GM20000 (cell line): ENCODE measurements at places on chromosomes 6 and 20.
A peak's percentile ranks its signal among the peaks of the same experiment; 100 is the strongest.

DNA sequence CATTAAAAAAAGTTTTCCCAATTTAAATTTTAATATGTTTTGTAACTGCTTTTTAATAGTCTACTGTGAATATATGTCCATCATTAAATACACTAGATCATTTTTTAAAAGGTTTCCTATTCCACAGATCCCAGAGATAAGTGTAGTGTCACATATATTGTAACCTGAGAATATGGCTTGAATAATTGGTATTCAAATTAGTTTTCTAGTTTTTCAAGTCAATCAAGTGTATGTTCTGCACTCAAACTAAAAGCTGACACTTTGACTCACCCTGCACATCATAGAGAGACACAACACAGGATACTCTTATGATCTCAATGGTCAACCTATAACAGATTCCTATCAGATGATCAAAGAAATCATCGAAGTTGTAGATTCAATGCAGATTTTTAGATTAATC, 49.1 kb downstream of the ZHX3 start:
- no peak for DNase-seq

GRCh38 chr6:111861431-111861885, 11.8 kb downstream of the FYN start:
- no peak for DNase-seq

DNA sequence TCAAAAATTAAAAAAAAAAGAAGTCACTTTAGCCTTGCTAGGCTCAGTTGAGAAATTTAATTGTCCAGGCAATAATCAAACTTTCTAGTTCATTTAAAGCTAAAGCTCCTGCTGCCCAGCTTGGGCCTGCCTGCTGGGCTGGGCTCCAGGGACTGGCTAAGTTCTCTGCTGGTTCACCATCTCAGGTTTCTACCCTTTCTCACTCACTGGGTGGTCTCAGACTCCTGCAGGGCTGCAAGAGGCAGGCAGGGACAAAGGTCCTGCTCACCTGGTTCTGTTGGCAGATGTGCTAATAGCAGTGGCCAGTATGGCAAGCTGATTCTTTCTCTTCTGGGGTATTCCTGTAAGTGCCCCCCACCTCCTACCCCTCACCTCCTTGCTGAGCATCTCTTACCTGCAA, 21.2 kb upstream of the RTF2 start:
- DNase-seq = no peak

GRCh38 chr6:136103763-136104311, 146.3 kb downstream of the MTFR2 start:
- DNase-seq = no peak

- DNase-seq = no peak
Measured at GRCh38 chr6:41850861-41851260, 44.3 kb downstream of the USP49 start.

DNA sequence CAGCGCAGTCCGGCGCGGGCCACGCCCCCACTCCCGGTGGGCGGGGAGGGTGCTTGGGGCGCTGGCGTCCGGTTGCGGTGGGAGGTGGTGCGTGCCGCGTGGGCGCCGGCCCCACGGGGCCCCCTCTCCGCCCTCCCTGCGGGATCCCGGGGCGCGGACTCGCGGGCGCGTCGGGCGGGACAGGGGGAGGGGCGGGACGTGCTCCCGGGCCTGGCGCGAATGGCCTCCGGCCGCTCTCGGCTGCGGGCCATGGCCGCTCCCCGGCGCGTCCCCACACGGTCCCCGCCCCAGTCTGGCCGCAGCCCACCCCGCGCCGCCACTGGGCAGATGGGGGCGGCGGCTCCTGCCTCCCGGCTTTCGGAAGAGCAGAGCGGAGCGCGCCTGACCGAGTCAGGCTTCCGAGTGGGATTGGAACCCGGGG, 771 bp upstream of the PPP1R3G start:
- DNase-seq = peak; percentile 79

GRCh38 chr6:125207956-125208355, 54.4 kb downstream of the TPD52L1 start:
- no peak for DNase-seq

DNA sequence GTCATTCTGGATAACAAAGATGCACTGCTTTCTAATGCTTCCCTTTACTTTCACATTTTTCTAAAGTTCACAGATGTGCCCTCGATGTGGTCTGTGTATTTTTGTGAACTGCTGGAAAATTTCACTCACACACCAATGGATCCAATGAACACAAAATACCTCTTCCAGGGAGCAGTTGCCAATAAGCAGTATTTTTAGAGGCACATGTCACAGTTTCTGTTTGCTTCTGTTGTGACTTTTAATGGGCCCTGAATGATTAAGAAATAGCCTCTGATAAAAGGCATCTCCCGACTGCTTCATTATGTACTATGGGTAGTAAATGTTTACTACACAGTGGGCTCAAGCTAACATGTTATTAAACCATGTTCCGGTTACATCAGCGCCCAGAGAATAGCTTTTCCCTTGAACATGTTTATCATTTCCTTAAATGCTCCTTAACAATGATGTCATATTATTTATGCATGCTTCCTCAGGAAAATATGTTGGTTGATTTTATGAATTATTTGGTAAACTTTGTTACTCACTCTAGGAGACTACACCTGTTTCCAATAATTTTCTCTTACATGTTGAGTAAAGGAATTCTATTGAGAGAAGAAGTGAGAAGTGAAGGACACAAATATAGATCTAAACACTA, 188.0 kb downstream of the KCNQ5 start:
- DNase-seq = no peak

GRCh38 chr20:8854571-8854970, 214.3 kb upstream of the PLCB4 start:
- DNase-seq = no peak

GRCh38 chr6:19303383-19303782, 533.8 kb upstream of the ID4 start:
- no peak for DNase-seq

DNA sequence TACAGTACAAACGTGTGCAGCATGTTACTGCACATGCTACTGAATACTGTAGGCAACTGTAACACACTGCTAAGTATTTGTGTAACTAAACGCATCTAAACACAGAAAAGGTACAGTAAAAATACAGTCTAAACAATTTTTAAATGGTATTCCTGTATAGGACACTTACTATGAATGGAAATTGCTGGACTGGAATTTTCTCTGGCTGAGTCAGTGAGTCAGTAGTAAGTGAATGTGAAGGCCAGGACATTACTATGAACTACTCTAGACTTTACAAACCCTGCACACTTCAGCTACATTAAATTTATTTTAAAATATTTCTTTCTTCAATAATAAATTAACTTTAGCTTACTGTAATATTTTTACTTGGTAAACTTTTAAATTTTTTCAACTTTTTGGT, 225.0 kb upstream of the TENT5A start:
- DNase-seq = no peak

DNA sequence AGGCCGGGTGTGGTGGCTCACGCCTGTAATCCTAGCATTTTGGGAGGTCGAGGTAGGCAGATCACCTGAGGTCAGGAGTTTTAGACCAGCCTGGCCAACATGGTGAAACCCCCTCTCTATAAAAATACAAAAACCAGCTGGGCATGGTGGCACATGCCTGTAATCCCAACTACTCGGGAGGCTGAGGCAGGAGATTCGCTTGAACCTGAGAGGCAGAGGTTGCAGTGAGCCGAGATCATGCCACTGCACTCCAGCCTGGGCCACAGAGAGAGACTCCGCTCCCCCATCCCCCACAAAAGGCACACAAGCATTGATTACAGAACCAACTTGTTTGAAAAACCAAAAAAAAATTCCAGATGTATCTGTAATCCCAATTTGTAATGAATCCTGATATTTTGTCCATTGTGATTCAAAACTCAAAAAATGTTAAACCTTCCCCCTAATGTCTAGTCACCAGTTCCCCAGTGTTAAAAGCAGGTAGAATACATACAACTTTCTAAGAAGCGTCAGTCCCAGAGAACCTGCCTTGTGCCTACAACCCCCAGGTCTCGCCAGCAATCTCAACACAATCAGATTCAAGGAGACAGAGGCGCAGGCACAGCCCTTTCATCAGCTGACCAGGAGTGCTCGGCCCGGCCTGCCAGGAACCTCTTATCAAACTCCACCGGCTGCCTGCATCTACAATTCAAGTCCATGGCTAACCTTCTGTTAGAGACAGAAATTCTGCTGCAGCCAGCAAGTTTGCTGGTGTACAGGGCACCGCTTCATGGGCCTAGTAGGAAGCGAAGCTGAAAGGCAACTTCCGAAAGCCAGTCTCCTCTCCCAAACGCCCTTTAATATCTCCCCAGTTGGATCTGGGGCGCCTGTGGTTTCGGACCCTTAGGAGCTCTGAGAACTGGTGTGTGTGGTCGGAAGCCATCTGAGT, 2.1 kb downstream of the EZR start:
- DNase-seq = no peak

- no peak for DNase-seq
Measured at GRCh38 chr20:11302436-11302835, 615.3 kb upstream of the BTBD3 start.

- DNase-seq = no peak
Measured at GRCh38 chr20:32667027-32667426, 6.7 kb downstream of the C20orf203 start.

GRCh38 chr20:40770564-40771307, 81.7 kb upstream of the MAFB start:
- DNase-seq = no peak

- no peak for DNase-seq
Measured at GRCh38 chr6:56357616-56358373, 110.4 kb upstream of the COL21A1 start.

GRCh38 chr20:60725311-60725906, 526.7 kb upstream of the CDH4 start:
- no peak for DNase-seq

GRCh38 chr6:148735989-148736388, 10.8 kb upstream of the UST start:
- DNase-seq = no peak

- no peak for DNase-seq
Measured at GRCh38 chr6:53869964-53870363, 75.2 kb downstream of the LRRC1 start.

DNA sequence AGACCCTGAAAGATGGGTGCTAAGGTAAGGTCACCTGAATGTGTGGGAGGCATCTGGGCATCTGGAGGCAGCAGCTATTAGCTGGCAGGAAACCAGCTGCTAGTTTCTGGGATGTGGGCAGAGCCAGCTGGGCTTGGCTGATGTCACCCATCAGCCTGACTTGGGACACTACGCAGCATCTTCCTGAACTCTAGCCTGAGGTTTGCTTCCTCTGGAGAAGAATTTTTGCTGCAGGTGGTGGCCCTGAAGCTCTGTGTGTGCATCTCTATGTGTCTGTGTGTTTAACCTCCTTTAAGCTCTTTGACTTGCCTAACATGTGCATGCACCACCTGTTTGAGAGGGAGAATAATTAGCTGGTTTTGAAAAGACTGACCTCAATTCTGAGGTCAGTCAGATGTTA, 465.1 kb upstream of the CHD6 start:
- DNase-seq = no peak

GRCh38 chr6:88825856-88826255, 137.6 kb downstream of the RNGTT start:
- DNase-seq = no peak

GRCh38 chr20:14672066-14672465, 334.7 kb upstream of the FLRT3 start:
- no peak for DNase-seq

- DNase-seq = no peak
Measured at GRCh38 chr6:134911547-134911946, 38.4 kb downstream of the ALDH8A1 start.

DNA sequence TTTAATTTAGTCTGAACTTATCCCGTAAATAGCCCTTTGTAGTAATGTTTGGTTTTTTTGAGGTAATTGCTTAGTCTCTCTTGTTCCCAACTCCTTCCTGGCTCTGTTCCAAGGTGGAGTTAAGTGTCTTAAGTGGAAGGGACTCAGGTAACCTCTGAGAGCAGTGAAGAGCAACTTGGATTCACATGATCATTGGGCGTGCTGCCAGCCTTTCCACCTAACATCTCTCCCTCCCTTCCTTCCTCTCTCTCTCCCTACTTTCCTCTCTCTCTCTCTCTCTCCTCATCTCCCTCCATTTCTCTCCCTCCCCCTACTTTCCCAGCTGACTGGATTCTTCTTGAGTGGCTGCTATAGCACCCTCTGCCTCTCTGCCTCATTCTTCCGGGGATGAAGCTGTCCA, 232.9 kb upstream of the SASH1 start:
- DNase-seq = no peak

- DNase-seq = no peak
Measured at GRCh38 chr20:45444050-45444449, 25.5 kb upstream of the WFDC2 start.

DNA sequence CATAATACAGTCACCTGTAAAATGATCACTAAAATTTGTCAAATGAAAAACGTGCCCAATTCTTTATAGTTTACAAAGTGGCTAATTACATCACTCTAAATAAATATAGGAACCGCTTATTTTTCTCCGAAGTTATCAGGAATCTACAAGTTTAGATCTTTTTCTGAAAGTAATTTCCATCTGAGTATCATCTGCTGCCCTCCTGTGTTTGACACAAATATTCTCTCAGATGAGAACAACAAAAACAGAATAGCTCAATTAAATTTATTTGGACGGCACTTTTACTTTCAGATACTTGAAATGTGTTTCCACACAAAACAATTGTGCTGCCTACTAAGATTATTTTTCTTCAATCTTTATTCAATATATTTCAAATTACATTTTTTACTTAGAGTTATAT, 5.0 kb downstream of the SF3B5 start:
- DNase-seq = no peak

DNA sequence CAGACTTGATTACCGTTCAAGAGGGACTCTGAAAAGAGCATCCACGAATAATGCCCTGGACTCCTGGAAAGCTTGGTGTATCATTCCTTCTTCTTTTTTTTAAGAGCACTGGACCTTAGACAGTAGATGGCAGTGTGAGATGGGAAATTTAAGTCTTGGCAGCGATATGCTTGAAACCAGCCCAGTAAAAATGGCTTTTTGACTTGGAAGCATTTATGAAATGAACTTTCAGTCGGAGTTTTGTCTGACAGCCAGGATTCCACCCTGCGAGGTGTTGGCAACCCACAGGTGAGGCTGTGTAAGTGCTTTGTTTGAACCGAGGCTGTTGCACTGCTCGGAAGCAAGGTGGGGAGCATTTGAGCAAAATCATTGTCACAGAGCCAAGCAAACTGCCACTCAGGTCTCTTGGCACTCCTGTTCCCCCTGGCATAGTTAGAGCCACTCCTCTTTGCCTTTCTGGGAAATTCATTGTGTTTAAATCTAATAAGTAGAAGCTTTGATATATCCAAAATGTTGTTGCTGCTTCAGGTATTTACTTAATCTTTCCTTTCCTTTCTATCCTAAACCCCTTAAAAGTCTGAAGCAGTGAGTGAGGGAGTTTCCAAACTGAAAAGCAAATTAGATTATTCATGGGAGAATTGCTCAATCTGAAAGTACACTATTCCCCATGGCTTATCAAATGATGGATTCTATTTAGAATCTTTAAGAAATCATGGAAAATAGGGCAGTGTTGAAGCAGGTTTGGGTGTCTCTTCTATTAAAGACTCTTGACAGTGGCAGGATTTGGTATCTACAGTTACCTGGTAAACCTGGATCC, 272.8 kb upstream of the SLC35B3 start:
- no peak for DNase-seq

GRCh38 chr6:133809406-133809805, 79.5 kb upstream of the TCF21 start:
- no peak for DNase-seq
